Fibroblast of villous mesenchyme (primary cell): ENCODE measurements at places on chromosomes 5 and 9.
A peak's percentile ranks its signal among the peaks of the same experiment; 100 is the strongest.

GRCh38 chr9:77601476-77602099 is 46.5 kb downstream of the GNA14 start:
- DNase-seq = no peak

- DNase-seq = no peak
These were observed 67.1 kb upstream of the SSBP2 start for GRCh38 chr5:81817980-81818379.

- DNase-seq = no peak
These were observed 113.9 kb upstream of the SLC12A2 start for GRCh38 chr5:127969651-127970050.

GRCh38 chr9:115606838-115607237 is 488.9 kb upstream of the TNC start:
- DNase-seq = peak; percentile 77

GRCh38 chr9:138048184-138048583 is 170.6 kb downstream of the CACNA1B start:
- DNase-seq = no peak

- DNase-seq = no peak
These were observed 92.8 kb downstream of the CAMSAP1 start for GRCh38 chr9:135814421-135815095.
